Activated T-cell treated with anti-CD3 and anti-CD28 coated beads, Interleukin-2, amount 50 U/mL, for 1 hour (primary cell): ENCODE measurements at places on chromosomes 4 and X.

GRCh38 chr4:188158336-188158735 lies 19.1 kb downstream of the TRIML1 start:
- no peak for DNase-seq

GRCh38 chr4:946103-946450 lies 13.8 kb downstream of the TMEM175 start:
- DNase-seq, result no peak

- no peak for DNase-seq
These were observed 689 bp downstream of the SSR4 start for GRCh38 chrX:153794897-153795816.

- no peak for DNase-seq
These were observed 16.2 kb upstream of the S100G start for GRCh38 chrX:16633754-16634153.

GRCh38 chr4:139374251-139374650 lies 72.0 kb upstream of the NDUFC1 start:
- no peak for DNase-seq

DNA sequence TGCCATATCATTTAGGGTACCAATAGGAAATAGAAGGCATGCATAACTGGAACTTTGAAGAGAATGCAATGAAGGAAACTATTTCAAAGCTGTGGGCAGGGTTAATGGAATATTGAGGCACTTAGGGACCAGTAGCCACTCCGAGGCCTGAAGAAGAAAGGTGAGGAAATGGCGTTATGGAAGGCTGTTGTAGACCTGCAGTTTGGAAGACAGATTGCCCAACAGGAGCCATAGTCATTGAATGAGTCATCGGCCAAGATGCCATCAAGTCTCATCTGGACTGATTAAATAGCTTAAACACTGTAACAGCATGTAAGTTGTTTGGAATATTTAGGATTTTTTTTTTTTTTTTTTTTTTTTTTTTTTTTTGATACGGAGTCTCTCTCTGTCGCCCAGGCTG lies 11.6 kb downstream of the CXCL13 start:
- DNase-seq, result no peak

- DNase-seq, result no peak
These were observed 119.8 kb downstream of the DCK start for GRCh38 chr4:71113294-71113693.

- no peak for DNase-seq
These were observed 43.4 kb downstream of the NRK start for GRCh38 chrX:105865709-105866108.

- DNase-seq, result no peak
These were observed 131.3 kb downstream of the NSUN7 start for GRCh38 chr4:40881096-40881495.

- DNase-seq, result no peak
These were observed 73.1 kb upstream of the FMR1 start for GRCh38 chrX:147838465-147839131.

DNA sequence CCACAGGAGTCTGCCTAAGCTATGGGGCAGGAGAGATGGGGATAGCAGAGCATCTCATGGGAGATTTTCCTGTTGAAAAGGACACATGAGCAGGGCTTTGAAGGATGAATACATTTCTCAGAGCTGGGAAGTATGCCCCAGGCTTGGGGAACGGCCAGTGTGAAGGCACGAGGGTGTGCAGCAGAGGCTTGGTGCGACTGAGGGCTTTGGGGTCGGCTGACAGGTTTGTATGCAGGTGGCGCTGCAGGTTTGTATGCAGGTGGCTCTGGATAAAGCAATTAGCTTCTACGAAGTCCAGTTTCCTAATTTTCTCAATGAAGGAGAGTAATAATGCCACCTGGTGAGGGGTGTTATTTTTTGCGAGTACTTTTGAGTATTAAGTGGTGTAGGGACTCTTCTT lies 6.8 kb upstream of the KIAA0232 start:
- no peak for DNase-seq

DNA sequence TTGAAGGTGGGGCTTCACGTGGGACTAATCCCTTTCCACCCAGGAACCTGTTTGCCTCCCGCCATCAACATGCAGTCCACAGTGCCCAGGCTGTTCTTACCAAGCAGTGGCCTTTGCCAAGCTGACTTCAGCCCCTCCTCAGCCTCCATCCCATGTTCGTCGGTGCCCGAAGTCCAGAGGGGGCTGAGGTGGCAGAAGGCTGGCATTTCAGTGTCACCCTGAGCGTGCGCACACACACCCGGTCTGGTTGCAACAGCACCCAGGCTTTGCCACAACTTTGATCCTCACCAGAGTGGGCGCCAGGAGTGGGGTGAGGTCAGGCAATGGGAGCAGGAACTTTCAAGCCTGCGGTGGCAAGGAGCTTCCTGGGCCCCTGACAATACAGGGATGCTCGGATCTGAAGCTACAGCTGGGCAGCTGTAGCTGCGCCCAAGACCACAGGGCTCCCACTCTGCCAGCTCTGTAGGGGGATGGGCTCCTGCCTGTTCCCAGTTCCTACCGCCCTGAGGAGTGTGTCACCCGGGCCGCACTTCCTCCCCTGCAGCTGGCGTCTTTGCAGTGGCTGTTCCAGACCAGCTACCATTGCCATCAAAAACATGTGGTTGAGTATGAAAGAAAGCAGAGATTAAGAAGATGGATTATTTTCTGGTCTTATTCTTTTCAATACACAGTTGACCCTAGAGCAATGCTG lies 428.0 kb downstream of the EPHA5 start:
- DNase-seq, result no peak

- DNase-seq, result no peak
These were observed 71.4 kb upstream of the TRAM1L1 start for GRCh38 chr4:117156806-117157205.

DNA sequence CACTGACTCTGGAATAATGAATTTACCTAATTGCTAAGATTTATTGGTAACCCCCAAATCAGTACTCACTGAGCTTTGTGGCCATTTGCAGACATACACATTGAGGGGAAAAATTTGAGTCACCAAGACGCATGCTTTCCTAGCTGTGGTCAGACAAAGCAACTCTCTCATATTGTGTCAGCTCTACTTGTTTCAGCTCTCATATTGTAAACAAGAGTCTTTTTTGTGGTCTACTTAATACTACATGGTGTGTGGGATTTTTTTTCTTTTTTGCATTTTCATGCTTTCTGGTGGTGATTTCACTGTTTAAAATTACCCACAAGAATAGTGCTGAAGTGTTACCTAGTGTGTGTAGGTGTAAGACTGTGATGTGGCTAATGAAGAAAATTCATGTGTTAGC lies 428.2 kb upstream of the GALNT7 start:
- DNase-seq, result no peak

- no peak for DNase-seq
These were observed 32.6 kb upstream of the MSMO1 start for GRCh38 chr4:165294907-165295306.

DNA sequence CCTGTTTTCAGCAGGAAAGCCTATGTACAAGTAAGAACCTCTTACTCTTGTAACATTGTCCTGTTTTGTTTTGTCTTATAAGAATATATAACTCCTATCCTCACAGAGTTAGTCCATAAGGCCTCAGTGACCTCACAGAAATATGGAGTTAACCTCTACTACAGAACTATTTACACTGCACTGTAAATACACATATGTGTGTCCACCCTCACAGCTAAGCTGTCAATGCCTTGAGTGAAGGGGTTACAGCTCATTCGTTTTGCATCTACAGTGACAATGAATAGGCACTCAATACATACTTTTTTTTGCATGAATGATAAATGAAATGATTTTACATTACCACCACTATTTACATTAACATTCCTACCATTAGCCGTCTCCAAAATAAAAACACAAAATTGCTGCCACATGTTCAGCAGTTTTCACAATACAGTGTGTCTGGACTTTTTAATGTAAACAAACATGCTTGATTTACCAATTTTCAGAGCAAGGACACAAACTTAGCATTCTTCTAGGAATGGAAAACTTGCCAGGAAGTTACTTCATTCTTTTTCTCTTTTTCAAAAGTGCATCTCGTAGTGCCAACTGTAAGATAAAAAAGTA lies 9.5 kb upstream of the NAAA start:
- no peak for DNase-seq

- no peak for DNase-seq
These were observed 125.8 kb upstream of the CLNK start for GRCh38 chr4:10810411-10810810.

- no peak for DNase-seq
These were observed 35.0 kb downstream of the RFC1 start for GRCh38 chr4:39331191-39331590.

GRCh38 chr4:186554914-186555827 lies at the start of gene MTNR1A:
Gene MTNR1A, minus strand, starts transcription at chr4:186555567. Its CDS starts 202 bp downstream, at chr4:186555365.
- DNase-seq, result no peak

DNA sequence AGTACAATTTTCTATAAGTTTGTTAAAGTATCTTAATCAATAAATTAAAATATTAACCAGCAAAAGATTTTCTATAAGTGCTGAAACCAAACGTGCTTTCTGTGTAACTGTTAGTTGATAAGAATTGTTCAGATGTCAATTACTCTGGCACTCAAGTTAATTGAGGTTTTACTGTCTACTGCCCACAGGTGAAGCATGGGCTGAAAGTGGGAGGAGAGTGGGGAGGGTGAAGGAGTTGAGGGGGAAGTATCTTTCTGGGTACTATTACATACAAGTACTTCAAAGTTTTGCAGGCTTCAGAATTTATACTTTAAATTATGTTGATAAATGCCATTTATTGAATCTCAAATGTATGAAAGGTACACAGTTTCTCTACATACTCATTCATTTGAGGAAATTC lies 19.1 kb upstream of the CXCL3 start:
- DNase-seq, result no peak

DNA sequence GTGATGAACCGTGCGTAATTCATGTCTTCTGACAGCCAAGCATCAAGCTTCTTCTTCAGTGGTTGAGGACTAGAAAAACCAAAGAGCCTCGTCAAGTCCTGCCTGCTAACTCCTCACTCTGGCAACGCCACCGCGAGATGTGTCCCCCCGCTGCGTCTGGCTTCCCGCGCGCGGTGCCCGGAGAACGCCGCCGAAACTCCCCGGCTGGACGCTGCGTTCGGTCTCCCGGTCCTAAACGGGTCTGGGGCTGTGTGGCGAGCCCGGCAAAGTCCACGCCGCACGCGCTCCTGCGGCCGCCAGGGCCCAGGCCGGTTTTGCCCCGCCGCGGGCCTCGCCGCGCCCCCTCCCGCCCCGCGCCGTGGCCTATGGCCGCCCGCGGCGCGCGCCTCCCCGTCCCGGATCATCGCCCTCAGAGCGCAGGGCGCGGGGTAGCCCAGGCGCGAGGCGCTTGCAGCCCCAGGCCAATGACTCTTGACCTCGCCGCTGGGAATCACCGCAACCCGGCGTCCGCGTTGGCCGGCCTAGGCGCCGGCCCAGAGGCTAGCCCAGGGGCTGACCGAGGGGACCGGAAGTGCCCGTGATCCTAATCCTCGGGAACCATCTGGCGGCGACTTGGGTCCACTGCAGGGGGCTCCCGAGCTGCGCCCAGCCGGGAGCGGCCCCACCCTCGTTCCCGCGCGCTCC lies at the start of gene AADAT:
TSS of gene AADAT (minus strand) at position 289 of the 684 bp plus-strand sequence. CDS start at position 23, 266 bp downstream.
- no peak for DNase-seq

DNA sequence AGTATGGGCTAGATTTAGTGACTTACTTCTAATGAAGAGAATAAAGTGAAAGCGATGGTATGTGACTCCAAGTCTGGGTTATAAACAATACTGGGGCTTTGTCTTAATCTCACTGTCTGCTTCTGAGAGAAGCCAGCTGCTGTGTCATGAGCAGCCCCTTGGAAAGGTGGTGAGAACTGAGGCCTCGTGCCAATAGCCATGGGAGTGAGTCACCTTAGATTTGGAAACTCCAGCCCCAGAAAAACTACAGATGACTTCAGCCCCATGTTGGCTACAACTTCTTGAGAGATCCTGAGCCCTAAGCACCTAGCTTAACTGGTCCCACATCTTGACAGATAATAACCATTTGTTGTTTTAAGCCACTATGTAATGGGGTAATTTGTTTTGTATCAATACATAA lies 77.6 kb downstream of the CWH43 start:
- no peak for DNase-seq

DNA sequence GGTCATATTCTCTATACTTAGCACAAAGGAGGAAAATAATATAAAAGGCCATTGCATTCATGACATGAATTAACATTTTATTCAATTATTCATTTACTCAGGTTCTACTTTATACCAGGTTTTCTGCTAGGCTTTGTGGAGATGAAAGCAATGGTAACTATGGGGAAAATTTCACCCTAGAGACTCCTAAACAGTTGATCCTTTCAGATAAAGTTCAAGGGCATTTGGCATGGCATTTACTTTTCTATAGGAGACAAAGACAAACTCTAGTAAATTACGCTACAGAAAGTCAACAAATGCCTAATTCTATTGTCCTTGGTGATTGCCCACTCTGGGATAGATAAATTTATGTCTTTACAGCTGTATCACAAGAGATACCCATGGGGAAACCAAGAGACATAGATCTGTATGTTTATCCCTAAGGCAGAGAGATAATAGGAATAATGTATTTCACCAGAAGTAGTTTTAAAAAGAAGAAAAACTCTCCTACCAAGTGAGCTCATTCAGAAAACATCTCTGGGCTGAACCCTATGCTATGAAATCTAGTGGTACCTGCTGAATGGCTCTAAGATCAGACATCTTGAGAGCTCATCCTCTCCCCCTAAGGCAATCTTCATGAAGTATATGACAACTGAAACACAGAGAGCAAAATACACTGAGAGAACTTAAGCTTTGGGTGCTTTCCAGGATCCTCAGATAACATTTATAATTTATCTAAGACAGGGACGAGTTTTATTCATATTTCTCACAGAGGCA lies 316.7 kb downstream of the ANTXR2 start:
- DNase-seq, result no peak

DNA sequence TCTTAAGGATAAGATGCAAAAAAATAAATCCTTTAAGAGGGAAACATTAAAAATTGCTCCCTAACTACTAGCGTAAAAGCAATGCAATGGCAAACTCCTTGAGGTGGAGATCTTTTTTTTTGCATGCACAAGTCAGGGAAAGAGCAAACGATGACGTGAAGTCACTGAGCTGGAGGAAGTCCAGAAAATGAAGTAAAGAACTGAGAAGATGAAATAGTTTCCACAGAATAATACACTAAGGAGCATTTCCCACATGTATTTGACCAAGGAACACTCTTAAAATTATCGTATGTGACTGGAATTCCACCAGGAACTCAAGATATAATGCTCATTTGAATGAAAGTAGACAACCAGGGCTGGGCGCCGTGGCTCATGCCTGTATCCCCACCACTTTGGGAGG lies 21.0 kb upstream of the DOCK11 start:
- no peak for DNase-seq

DNA sequence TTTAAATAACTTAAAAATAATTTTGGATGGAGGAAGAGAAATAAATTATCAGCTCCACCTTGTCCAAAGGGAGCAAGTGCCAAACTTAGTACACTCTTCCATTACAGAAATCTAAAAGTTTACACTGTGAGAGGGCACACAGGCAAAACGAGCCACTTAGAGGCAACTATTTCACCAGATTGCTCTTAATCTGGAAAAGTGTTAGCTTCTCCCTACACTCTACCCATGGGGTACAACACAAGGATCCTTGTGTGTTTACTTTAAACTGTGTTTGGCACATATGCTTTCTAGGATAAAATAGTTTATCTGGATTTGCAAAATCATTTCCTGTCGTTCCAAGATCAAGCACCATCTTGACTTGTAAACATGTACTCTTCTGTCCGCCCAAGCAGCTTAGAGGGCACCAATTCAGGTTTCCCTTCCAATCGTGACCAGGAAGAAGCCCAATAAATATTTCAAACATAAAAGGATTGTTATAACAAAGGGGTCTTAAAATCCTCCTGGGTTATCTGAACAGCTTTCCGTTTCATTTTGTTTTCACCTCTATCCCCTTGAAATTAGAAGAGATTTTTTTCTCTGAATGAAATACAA lies 29.0 kb upstream of the KDR start:
- DNase-seq, result no peak
